ENCODE measurements at places on chromosomes 5 and 9. TPM values are rescaled to one million over a fixed set of nuclear protein-coding genes. Genes with fewer than 3 reads are reported as not detected.

The PGM5 gene
- 0.14 TPM for total RNA-seq

DNA sequence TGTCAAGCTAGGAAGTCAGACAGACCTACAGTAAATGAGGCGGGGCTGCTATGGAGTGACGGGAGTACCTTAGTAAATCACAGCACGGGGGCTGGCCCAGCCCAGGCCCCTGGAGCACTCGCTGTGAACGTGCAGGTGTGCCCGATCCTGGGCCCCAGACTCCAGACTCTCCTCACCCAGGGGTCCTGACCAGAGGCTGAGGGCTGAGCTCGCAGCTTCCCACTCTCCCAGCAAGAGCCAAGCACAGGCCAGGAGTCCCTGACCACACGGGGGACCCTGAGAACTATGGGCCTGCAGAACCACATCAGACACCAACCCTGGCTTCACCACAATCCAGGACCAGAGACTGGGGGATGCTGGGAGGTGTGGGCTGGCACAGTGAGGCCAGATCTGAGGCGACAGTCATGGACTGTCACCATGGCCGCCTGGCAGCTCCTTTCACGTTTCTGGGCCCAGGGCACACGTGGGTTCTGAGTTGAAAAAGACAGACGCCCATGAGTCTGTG, 73.4 kb downstream of the ADAMTS2 start:
- no peak for DNase-seq

- DNase-seq = peak; percentile 7
Observed at GRCh38 chr5:44332285-44332971, 56.8 kb downstream of the FGF10 start.

- no peak for DNase-seq
Observed at GRCh38 chr5:140054086-140054689, 11.1 kb upstream of the NRG2 start.

The SLC36A2 gene
- not detected for total RNA-seq

- DNase-seq = no peak
Observed at GRCh38 chr5:116411101-116411571, 163.5 kb downstream of the SEMA6A start.

GRCh38 chr9:126298063-126298801, 28.4 kb upstream of the MVB12B start:
- peak; percentile 72 for DNase-seq

The GNA14 gene
- 5.5 TPM for total RNA-seq

- DNase-seq = no peak
Observed at GRCh38 chr9:94937214-94937903, 210.9 kb downstream of the AOPEP start.

DNA sequence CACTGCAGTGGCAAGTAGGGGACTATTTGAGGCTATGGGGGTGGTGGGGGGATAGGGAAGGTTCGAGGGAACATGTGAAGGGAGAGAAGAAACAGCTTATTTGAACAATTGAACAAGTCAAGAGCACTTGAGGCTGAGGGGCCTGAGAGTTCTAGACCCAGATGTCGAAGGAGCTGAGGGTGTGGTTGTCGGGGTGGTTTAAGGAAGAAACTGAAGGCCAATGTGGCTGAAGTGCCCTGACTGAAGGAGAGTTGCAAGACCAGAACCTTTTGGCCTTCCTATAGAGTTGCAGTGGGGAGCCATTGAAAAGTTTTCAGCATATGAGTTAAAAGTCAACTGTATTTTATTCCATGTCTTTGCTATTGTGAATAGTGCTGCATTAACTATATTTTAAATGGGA, 19.1 kb downstream of the FOCAD start:
- no peak for DNase-seq

The THG1L gene
- 16.6 TPM for total RNA-seq

The PCDH12 gene
- not detected for total RNA-seq

- DNase-seq = no peak
Observed at GRCh38 chr9:100091650-100092049, 7.2 kb downstream of the ERP44 start.

DNA sequence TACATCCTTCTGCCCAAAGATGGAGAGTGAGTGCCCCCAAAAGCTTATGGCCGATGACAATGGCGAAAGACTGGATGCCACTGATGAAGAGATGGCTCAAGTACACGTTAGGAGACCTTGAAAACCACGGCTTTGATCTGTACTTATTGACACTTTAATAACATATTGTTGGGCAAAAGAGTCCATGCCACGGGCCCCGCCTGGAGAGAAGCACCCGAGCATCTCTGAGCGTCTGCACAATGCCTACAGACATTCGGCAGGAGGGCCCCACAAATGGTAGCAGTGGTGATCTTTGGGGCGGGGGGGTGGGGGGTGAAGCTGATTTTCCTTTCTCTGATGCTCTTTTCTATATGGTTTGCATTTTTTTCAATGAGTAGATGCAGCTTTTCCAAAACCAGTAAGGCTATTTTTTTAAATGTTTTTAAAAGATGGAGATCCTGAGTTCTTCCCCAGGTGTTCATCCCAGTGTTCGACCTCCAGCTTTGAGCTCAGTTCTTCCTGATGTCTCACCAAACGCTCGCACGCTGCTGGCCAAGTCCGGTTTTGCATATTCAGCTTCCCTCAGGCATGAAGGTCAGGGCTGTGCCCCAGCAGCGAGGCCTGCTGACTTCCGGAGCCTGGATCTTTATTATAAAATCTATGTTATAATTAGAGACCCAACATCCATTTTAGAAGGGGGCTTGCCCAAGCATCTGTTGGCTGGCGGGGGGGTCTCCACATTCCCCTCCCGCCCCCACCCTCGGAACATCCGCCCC, 34.3 kb upstream of the BARHL1 start:
- peak; percentile 29 for DNase-seq

GRCh38 chr5:17425385-17426070, 72.5 kb upstream of the TAF11L2 start:
- no peak for DNase-seq

- no peak for DNase-seq
Observed at GRCh38 chr9:72039532-72039931, 20.9 kb downstream of the C9orf57 start.

The TTC16 gene
- total RNA-seq = 0.11 TPM

The SPINK4 gene
- not detected for total RNA-seq
